ENCODE measurements at places on chromosomes 11 and 22.

- DNase-seq = no peak
Observed at GRCh38 chr11:47870404-47870803, 22.3 kb upstream of the NUP160 start.

DNA sequence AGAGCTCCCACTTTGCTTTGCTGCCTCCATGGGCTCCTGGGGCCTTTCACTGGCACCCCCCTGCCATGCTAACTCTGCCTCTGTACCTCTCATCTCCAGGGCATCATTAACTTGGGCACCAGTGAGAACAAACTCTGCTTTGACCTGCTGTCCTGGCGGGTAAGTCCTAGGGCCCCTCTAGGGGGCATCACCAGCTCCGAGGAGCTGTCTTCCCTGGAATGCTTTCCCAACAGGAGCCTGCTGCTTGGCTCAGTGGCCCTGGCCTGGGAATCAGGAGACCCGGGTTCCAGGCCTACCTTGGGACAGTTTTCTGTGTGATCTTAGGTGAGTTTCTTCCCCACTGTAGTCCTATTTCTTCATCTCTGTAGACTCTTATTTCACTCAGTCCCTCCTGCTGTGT, 5.1 kb downstream of the ACCS start:
- DNase-seq = no peak

DNA sequence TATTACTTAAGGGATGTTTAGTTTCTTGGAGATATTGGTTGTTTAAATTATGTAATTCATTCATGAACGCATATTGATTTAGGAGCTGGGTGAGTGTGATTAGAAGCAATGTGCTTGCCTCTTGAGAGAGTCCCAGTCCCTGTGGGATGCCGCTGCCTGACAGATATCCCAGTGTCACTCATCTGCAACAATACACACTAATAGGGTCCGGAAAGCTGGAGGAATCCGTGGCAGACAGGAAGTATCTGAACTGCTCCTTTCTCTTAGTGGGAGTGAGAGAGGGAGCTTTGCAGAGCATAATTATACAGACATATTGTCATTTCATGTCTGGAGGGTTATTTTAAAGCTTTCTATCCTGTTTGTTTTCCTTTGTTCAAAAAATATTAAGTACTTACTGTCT, 17.4 kb downstream of the AMOTL1 start:
- no peak for DNase-seq

DNA sequence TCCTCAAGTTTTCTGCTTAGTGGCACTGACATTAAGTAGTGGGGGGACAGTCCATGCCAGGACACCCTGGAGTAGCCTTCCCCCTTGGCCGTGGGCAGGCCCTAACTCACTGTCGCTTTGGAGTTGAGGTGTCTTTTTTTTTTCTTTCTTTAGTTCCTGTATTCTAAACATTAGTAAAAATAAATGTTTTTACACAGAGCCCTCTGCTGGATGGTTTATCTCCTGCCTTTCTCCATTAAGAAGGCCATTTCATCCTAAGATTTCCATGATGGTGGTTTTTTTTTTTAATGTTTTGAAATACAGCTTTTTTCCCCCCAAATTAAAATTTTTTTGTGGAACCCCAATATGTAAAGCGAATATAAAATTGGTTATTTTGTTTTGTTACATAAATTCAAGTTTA, 1.8 kb upstream of the TIGD3 start:
- DNase-seq = no peak

DNA sequence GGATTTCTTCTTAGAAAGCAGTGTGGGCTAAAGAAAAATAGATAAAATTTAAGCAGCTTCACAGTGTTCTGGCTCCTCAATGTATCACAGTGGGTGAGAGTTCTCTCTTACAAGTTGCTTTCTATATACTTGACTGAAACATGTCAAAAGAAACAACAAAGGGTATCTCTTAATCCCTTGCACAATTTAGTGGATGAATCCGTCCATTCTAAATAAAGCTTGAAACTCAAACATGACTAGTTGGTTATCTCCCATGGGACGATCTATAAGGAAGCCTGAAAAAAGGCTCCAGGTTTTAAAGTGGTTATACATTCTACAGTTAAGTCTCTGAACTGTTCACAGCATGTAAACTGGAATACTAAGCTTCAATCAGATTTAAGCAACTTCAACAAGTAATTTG, 993.1 kb upstream of the CNTN5 start:
- no peak for DNase-seq

- DNase-seq = no peak
Observed at GRCh38 chr22:31177420-31178162, 17.6 kb downstream of the RNF185 start.
